ENCODE measurements at places on chromosomes 1 and 21.

GRCh38 chr1:47969478-47969877 lies 27.7 kb downstream of the TRABD2B start:
- ATAC-seq, result no peak

DNA sequence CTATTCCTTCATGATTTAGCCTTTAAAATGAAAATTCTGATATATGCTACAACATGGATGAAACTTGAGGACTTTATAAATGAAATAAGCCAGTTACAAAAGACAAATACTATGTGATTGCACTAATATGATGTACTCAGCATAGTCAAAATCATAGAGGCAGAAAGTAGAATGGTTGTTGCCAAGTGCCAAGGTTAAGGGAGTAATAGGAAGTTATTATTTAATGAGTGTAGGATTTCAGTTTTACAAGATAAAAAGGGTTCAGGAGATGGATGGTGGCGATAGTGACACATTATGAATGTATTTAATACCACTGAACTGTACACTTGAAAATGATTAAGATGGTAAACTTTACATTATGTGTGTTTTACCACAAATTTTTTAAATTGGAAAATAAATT lies 73.1 kb upstream of the FMN2 start:
- ATAC-seq, result no peak

DNA sequence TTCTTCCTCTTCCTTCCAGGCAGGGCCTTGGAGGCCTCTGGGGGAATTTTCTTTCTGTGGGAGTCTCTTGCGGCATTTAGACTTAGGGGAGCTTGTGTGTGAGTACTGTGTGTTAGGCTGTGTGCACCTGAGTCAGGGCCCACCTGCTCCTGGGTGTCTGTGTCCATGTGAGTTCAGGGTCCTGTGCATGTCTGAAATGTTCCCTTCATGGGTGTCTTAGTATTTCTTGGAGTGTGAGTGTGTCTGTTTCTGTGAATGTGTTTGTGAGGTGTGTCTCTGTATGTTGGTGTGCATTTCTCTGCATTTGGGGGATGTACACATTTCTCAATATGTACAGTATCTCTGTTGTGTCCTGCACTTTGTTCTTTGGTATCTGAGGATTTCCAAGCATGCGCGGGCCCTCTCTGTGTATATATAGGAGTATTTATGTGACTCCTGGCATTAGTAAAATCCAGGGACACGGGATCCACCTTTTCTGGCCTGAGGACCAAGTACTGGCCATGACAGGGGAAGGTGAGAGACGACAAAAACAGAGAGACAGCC lies 2.4 kb downstream of the TFAP2E start:
- no peak for ATAC-seq

DNA sequence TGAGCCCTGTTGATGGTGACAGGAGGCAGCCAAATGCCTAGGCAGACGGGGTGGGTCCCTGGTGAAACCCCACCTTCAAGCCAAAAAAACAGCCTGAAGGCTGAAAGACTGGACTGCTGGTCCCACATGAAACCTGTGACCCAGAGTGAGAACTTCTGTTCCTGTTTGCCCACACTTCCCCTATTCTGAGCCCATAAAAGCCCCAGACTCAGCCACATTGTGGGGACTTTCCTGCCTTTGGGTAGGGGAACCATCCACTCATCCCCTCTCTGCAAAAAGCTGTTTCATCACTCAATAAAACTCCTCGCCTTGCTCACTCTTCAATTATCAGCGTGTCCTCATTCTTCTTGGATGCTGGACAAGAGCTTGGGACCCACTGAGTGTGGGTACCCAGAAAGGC lies 25.2 kb downstream of the HTR6 start:
- peak; percentile 6 for ATAC-seq

GRCh38 chr1:52634111-52634510 lies 1.1 kb downstream of the SHISAL2A start:
- ATAC-seq, result no peak

DNA sequence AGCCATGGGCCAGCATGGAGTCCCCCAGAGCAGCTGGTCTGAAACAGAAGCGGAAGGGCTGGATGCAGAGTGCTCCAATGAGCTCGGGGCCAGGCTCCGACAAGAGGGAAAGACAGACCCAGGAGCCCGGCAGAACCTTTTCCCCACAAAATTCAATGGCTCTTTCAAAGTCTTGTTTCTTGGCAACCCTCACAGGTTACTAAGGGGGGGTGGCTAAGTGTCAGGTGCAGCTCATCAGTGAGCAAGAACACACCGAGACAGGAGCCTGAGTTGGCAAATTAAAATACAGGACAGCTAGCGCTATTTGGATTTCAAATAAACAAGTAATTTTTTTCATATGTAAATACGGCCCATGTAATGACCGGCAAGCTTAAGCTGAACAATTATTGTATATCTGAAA lies 27.3 kb downstream of the PGBD5 start:
- ATAC-seq, result no peak

GRCh38 chr1:19370453-19371170 lies 58.5 kb downstream of the SLC66A1 start:
- no peak for ATAC-seq

- no peak for ATAC-seq
Observed at GRCh38 chr1:94095744-94096469, 25.0 kb downstream of the ABCA4 start.

- ATAC-seq, result no peak
Observed at GRCh38 chr1:151774256-151774922, 11.1 kb upstream of the MRPL9 start.

- ATAC-seq, result no peak
Observed at GRCh38 chr1:16117369-16117768, 38.5 kb downstream of the EPHA2 start.

DNA sequence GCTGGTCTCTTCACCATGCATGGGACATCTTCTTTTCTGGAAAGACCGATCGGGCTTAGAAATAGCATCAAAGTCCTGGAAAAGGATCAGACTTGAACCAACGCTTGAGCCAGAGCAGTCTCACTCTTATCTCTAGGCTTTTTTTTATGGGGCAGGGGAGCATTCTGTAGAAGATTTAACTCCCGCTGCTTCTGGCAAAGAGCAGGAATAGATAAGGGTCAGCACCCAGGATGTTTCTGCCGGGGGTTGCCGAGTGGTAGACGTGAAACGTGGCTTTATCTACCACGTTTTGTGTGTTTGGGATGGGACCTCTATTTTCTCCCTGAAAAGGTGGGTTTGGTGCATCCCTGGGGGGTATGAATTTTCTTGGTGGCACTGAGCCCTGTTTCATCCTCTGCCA lies 18.8 kb downstream of the SPSB1 start:
- no peak for ATAC-seq

GRCh38 chr1:234619071-234619480 lies 9.1 kb upstream of the IRF2BP2 start:
- no peak for ATAC-seq

GRCh38 chr1:43565600-43566360 lies 35.1 kb downstream of the PTPRF start:
- no peak for ATAC-seq

DNA sequence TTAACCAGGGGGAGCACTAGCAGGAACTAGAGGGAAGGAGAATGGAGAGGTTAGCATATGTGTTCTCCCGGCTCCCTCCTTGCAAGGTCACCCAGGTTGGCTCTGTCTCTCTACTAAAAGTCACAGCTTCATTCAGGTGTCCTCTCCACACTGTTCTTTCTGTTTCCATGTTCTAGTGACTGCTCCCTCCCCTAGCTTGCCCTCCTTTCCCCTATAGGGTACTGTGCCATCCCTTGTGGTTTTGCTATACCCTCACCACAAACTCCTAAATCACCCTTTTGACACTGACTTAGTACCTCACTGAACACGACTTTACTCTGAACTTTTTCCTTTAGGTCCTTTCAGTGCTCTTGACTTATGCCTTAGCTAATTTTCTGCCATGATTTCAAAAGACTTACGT lies 389.3 kb downstream of the ST6GALNAC3 start:
- no peak for ATAC-seq

DNA sequence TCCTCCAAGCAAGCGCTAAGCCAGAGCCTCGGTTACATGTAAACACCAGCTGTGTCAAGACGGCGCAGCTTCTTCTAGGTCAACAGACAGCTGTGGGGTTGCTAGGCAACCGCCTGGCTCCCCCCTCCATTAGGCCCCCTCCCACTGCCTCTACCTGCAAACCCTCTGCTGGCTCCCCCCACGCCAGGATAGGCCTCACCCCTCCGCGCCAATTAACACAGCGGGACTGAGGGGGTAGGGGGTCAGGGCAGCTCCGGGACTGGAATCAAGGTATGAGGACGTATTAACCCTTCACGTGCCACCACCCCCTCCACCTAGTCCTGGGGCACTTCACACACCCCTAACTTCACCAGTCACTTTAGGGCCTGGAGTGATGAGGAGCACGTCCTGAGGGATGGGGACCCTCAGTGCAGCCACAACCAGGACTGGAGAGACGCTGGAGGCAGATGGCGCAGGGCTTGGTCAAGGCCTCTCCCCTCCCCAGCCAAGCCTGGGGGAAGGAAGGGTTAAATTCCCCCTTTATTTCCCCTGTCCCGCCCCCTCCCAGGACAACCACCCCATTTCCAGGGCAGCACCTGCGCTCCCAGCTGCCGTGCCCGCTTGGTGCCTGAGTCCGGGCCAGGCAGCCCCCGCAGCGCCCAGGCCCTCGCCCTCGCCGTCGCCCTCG lies 37.4 kb upstream of the WASF2 start:
- no peak for ATAC-seq

DNA sequence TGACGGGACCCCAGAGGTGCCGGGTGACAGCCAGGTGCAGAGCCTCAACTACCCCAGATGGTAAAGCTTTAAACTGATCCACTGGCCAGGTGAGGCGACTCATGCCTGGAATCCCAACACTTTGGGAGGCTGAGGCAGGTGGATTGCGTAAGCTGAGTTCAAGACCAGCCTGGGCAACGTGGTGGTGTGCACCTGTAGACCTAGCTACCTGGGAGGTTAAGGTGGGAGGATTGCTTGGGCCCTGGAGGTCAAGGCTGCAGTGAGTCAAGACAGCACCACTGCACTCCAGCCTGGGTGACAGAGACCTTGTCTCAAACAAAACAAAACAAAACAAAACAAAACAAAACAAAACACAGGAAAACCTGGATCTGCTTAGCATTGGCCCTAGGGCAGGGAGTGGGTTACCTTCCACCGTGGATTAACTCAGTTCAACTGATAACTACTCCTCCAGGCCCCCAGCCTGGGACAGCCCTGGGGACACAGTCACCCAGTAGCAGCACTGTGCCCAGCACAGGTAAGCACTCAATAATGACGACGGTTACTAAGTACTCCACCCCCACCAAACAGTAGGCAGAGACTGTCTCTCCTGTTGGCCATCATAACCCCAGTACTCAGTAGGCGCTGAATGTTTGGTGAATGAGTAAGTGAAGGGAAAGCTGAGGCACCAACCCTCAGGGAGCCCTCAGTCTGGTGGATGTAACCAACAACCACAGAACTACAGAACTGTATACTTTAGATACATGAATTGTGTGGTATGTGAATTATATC lies 21.6 kb downstream of the SLC66A1 start:
- ATAC-seq, result no peak

GRCh38 chr1:203300441-203301330 lies 4.6 kb upstream of the BTG2 start:
- ATAC-seq, result no peak

GRCh38 chr1:70256664-70257063 lies 35.5 kb downstream of the SRSF11 start:
- ATAC-seq, result no peak

GRCh38 chr21:23690316-23690715 lies 1917.0 kb downstream of the MRPL39 start:
- ATAC-seq, result no peak

- ATAC-seq, result no peak
Observed at GRCh38 chr1:35269201-35269988, 886 bp downstream of the ZMYM4 start.

GRCh38 chr1:56436912-56437417 lies 142.4 kb downstream of the PLPP3 start:
- no peak for ATAC-seq

DNA sequence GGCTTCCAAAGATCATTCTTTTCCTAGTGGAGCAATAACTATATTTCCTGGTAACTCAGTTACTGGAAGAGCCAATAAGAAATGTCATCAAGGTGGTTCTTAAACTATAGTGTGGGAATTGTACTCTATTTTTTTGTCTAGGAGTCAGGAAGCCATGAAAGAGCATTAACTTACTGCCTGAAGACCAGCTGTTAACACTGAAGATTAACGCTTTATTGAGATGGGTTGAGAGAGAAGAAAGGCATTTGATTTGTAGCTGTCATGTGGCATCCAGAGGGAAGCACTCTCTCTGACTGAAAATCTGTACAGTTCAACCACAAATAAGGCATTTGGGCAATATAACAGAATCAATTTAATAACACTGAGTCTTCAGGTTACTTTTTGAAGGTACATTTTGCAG lies 76.0 kb downstream of the DNM3 start:
- ATAC-seq, result no peak

- ATAC-seq, result no peak
Observed at GRCh38 chr1:215487466-215487865, 79.6 kb upstream of the KCTD3 start.

DNA sequence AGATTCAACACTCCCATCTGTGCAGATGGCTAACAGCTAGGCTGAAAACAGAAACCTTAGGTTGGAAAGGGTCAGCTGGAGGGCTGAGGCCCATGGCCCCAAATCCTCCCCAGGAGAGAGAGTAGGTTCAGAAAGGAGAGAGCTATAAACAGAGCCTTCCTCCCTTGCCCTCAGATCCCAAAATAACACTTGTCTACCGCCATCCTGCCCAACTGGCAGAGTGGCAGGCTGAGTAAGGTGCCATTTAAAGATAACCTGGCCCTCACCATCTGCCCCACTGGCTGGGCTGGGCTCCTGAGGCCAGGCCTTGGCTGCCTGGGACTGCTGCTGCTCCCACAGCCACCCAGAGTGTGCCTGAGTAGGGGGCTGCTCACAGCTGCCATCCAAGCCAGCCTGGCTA lies 4.3 kb upstream of the SHISA4 start:
- no peak for ATAC-seq

DNA sequence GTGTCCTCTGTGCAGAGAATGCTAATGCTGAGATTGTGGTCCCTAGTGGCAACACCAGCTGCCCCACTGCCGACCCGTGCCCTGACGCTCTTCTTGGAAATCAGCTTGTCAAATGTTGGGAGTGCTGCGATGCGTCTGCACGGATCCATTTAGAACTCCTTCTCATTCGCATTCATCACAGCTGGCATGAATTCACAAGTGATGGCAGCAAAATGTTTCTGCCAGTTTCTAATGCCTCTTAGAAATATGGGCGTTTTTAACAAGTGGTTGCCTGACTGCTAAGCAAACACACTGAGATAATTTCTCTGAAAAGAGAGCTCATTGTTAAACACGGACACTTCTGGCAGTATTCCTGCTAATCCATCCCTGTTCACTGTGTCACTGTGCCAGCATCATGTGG lies 131.9 kb upstream of the KCNJ6 start:
- no peak for ATAC-seq

DNA sequence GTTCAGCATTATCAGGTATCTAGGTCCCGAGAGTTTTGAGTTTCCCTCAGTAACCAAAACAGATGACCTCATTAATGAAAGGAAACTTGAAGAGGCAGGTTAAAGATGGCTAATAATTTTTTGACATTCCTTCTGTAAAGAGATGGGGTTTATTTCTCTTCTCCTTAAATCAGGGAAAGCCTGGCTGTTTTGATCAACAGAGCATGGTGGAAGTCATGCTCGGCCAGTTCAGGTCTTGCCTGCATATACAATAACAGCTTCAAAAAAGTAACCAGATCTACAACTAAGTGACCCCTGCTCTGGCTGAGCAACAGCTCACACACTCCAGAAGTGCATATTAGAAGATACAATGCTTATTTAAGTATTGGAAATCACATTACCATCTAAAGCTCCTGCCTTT lies 36.6 kb upstream of the POU2F1 start:
- no peak for ATAC-seq
